ENCODE measurements at places on chromosomes 7 and 10.

- DNase-seq = no peak
Observed at GRCh38 chr7:55622241-55622640, 49.9 kb upstream of the VOPP1 start.

DNA sequence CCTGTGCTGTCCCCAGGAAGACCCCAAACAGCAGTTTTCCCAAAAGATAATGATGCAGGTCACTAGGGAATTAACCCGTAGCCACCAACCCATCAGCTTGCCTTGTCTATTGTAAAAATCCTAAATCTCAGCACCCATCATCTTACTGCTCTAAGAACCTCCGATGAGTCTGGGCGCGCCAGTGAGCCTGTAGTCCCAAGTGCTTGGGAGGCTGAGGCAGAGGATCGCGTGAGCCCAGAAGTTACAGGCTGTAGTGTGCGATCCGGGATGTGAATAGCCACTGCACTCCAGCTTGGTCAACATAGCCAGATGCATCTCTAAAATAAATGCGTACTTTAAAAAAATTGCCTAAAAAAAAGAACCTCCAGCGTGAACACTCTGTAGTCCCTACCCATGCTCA is 951 bp downstream of the AS3MT start:
- no peak for DNase-seq

DNA sequence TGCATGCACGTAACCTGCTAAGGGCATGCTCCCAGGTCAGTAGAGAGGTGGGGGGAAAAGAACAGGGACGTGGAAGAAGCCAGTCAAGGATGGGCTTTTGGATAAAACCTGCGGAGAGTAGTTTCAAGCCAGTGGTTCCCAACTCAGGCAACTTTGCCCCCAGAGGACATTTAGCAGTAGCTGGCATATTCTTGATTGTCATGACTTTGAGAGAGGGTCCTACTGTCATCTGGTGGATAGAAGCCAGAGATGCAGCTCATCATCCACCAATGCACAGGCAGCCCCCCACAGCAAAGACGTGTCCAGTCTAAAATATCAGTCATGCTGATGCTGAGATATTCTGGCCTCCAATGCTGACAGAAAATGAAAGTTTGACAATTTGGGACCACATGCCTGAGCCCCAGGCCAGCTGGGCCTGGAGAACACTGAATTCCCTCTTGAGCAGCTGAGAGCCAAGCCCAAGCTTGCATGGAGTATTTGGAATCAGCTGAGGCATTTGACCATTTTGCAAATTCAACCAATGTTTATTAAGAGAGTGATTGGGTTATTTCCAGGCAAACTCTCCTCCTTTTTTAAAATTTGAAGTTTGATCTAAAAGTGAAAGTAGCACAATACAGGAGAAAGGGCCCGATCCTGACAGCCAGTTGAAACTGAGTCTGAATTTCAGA is 110.0 kb upstream of the C7orf33 start:
- no peak for DNase-seq

DNA sequence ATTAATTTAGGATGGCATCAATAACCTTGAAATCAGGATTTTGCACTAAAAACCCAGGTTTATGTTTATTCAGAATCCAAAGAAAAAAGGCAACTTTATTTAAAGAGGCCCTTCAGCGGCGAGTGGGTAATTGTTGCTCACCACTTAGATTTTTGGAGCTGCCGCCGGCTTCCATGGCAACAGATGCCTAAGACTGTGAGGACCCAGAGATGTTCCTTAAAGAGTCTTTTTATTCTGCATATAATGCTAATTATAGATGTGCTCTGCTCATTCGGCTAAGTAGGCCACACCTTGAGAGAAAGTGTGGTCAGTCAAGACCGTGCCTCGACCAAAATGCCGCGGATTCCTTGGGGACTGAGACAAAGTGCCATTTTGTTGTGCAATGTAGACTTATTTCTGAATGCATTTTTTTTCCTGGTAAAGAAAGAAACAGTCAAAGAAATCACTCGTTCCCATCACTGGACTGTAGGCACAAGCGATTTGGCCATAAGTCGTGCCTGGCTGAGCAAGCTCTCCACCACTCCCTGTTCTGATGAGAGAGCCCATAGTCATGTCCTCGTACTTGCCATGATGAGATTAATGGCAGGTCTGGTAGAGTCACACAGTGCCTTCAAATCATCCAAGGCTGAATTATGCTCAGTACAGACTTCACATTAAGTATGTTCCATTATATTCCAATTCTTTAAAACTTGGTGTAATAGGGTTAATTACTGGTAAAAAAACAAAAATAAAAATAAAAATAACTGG is 21.4 kb upstream of the MGMT start:
- no peak for DNase-seq

GRCh38 chr7:13980474-13980873 is 9.0 kb downstream of the ETV1 start:
- DNase-seq = no peak

DNA sequence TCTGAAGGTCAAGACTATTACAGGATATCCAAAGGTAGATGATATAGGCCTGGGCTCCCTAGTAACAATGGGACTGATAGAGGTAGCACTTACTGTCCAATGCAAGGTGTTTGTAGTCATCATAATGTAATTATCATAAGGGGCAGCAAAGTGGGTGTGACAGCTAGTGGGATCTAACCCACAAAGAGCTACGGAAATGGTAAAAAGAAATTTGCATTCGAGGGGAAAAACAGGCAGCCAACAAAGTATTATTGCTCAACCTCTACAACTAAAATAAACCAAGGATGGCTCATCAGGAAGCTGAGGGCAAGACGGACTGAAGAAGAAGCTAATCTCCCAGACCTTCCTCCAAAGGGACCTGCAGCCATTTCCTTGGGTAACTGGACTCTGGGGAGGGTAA is 211.0 kb downstream of the WDR11 start:
- DNase-seq = no peak

DNA sequence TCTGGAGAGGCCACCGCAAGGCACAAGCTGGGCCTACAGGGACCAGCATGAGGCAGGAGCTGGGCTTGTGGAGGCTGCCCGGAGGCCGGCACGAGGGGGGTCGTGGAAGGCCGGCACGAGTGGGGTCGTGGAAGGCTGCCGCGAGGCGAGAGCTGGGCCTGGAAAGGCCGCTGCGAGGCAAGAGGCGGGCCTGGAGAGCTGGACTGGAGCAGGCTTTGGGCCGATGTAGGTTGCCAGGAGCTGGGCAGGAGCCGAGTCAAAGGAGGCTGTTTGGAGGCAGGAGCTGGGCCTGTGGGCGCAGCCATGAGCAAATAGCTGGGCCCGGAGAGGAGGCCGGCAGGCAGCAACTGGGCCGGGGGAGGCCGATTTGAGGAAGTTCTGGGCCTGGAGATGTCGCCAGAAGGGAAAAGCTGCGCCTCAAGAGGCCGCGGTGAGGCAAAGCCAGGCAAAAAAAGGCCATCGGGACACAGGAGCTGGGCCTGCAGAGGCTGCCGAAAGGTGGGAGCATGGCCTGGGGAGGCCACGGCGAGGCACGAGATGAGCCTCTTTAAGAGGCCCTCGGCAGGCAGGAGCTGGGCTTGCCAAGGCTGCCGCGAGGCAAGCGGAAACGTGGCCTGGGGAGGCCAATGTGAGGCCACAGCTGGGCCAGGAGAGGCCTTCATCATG is 26.5 kb downstream of the MDH2 start:
- no peak for DNase-seq

DNA sequence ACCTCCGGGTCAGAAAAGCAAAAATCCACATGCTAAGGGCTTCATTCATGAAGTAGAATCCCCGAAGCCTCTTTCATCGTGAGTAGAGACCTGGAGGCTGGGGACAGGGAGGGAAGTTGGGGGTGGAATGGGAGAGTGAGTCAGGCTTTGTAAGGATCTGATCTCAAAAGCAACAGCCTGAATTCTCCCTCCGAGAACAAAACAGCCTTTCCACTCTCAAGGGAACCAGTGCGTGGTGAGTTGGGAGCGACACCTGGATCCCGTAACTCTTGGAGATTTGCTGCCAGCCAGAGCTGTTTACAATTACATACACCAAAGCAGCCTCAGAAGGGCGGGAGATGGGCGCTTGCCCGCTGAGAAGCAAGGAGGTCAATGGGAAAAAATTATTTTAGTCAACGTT is 10.8 kb downstream of the AFAP1L2 start:
- DNase-seq = no peak

GRCh38 chr10:129602938-129603535 is 136.0 kb downstream of the MGMT start:
- DNase-seq = no peak

- DNase-seq = no peak
Observed at GRCh38 chr7:153188630-153189029, 429.1 kb downstream of the ACTR3B start.

DNA sequence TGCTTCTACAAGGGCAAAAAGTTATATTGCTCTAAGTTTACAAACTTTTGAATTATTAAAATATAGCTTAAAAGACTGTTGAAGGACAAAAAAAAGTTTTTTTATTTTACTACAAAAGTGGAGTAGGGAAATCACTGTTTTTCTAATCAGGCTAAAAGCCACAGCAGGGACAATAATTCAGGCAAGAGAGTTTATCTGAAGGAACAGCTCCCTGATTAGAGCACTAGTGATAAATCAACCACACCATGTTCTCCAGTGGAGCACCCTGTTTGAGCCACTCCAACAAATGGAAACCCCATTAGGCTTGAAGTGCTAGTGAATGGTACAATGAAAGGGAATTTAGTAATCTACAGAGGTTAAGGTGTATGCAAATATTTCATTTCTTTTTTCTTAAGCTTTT is 357.1 kb downstream of the SEMA3D start:
- DNase-seq = no peak

DNA sequence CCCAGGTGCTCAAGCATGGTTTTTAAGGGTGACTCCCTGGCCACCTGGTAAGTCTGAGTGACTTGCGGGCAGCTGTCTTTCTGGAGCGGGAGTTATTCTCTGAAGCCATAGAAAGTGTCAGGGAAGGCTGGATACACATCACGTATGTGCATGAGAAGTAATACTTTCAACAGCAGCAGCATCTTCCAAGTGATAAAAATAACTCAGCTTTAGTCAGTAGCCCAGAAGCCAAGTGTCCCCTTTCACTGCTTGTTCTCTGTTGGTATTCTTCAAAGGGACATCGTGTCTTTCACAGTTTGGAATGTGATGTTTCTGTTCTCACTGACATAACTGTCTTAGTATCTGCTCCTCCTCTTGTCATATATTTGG is 97.6 kb downstream of the KIAA1217 start:
- DNase-seq = no peak

- no peak for DNase-seq
Observed at GRCh38 chr7:40978047-40978446, 724.8 kb downstream of the INHBA start.

DNA sequence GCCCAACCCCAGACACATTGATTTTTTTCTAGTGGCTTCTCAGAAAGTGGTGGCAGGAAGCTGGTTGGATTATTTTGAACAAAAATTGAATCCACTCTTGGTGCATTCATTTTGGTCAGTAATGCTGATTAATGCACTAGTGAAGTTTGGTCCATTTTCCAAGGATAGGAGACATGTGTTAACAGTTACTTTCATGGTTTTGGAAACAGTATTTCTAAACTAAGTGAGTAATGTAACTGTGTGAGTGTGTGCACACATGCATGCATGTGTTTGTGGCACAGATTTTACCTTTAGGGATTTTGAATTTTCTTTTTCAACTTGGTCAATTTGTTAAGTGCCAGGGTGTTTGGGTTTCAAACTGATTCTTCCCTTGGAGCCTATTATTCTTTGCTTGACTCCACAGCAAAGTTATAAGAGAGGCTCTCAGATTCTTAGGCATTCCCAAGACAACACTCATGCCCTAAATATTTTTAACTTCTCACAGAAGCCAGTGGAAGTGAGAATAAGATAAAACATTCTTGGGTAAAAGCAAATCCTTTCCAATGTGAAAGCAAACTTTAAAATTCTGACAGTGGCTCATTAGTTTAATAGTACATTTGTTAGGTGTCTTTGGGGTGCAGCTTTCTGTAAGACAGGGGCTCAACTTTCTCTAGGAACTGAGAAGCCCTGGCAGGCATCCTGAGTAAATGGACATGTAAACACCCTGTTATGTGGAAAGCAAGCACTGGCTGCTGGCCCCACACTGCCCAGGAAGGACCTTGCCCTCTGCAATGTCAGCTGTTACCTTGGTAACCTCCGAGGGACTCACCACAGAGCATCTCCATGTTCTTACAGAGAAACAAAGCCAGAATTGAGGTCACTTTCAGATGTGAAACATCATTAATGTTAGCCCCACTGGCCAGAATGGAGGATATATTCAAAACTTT is 68.4 kb downstream of the ASAH2B start:
- DNase-seq = no peak

GRCh38 chr10:14478604-14479003 is 147.9 kb upstream of the FRMD4A start:
- peak; percentile 24 for DNase-seq

Data from activated CD4-positive, alpha-beta T cell treated with anti-CD3 and anti-CD28 coated beads, Interleukin-2, Interleukin-6, amounts not matched to agents 100 ng/mL and 50 ng/mL, durations not matched to agents 16 hours and 8 hours (primary cell).